ENCODE measurements at places on chromosomes 3 and 15. TPM values are rescaled to one million over a fixed set of nuclear protein-coding genes. Genes with fewer than 3 reads are reported as not detected.
A peak's percentile ranks its signal among the peaks of the same experiment; 100 is the strongest.

DNA sequence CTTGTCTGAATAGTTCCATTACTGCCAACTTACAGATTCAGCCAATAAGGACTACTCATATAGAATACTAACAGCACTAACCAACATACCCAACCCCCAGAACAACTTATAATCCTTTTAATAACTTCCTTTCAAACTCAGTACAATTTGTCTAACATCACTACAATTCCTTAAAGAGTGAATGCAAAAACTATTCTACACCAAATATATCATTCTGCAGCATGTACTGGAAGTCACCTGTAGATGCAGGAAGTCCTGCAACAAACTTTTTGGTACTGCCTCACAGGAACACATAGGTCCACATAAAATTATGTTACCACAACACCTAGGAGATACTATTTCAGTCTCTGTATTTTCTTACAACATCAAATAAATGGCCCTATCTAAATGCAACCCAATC is 2.1 kb downstream of the CCNL1 start:
- no peak for DNase-seq

DNA sequence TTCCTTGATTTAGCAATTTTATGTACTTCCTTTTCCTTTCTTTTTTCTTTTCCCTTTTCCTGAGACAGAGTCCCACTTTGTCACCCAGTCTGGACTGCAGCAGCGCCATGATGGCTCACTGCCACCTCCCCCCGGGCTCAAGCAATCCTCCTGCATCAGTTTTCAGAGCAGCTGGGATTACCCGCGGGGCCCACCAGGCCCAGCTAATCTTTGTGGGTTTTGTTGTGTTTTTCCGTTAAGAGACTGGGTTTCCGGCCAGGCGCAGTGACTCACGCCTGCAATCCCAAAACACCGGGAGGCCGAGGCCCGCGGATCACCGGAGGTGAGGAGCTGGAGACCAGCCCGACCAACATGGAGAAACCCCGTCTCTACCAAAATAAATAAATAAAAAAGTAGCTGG is 17.7 kb downstream of the GOLGA8S start:
- no peak for DNase-seq

DNA sequence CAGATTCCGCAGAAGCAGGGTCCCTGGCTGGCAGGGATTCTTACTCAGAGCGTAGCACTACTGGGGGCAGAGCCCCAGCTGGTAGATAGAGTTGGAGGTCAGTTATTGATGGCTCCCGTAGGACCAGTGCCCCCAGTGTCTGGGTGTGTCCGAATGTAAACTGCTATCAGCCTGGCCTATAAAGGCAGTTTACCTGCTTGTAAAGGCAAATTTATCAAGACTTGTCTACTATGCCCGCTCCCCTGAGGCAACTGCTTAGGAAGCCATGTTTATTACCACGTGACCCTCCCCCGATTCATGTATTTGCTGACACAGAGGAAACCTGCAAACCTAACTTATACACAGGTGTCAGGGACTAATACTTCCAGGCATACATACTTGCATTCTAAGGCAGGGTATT is 607 bp upstream of the PPP1R14D start:
- DNase-seq, result no peak

DNA sequence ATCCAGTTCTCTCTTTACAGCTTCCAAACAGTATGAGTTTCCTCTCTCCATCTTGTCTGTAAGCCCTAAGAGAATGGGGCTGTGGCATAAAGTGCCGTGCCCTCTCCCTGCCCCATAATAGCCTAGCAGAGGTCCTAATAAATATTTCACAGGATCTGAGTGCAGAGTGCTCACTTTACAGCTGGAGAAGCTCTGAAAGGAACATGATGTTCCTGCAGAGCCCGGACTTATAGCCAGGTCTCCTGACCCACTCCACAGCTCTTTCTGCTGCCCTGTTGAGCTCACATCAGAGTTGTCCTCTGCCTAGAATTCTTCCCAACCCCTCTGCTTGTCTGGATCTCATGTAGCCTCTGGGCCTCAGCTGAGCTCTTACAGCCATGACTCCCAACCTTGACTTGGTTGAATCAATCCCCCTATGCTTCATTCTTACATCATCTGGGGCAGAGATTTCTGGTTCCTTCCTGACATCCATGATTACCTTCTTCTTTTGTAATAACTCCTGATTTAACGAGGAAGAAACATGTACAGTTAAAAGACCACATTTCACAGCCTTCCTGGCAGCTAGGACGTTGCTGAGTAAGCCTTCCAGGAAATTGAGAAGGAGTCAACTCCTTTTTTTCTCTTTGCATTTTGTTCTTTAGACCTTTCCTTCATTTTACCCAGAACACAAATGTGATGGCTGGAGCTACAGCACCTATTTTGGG is 135.3 kb downstream of the RPLP1 start:
- DNase-seq, result no peak

GRCh38 chr15:67194171-67195114 is 60.0 kb downstream of the AAGAB start:
- DNase-seq, result no peak

DNA sequence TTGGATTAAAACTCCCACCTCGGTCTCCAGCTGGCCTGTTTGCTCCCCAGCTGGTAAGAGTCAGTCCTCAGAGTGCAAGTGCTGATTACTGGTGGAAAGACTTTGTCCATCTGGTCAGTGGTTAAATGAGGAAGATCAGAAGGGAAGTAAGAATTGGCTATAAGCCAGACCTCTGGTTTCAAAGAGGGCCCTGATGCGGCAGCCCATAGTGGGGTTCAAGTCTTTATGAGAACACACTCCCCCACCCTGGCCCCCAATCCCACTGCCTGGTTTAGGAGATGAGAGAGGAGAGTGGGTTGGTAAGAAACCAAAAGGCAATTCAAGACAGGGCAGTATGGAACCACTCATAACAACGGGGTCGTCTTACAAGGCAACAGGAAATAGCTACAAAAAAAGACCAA is 65.0 kb downstream of the FRMD4B start:
- DNase-seq, result no peak

DNA sequence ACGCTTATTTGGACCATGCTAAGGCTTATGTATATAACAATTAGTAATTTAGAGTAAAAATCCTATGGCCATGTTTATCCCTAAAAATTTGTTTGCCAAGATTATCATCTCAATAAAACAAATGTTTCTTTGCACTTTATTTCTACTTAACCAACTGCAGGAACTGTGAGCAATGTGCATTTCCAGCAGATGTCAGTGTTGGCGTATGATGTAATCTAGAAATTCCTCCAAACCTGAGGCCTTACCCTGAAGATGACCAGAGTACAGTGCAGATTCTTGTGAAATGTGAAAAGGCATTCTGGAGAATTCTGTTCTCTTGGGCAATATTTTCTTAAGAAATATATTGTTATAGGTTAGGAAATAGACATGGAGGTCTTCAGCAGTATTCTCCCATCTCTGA is 205.9 kb downstream of the MBNL1 start:
- peak; percentile 47 for DNase-seq

DNA sequence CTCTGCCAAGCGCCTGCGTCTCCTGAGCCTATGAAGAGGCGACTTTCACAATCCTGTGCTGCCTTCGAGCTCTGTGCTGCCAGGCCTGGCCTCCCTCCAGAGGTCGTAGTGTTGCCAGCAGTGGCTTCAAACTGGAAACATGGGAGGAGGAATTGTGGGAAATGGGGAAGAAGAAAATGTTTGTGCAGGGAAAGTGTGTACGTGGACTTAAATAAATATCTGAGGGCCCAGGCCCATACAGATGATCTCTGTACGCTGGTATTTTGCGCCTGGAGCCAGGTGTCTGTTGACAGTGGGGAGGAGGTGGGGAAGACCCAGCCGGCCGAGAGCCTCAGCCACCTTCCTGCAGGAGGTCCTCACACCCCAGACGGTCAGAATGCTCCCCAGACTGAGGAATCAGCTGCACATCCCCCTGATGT is 44.6 kb downstream of the ZBTB38 start:
- peak; percentile 89 for DNase-seq

- no peak for DNase-seq
These were observed 159.8 kb downstream of the THSD4 start for GRCh38 chr15:71275098-71275497.

GRCh38 chr15:35481992-35482391 is 64.0 kb downstream of the DPH6 start:
- no peak for DNase-seq

GRCh38 chr3:14440168-14440518 is 37.7 kb downstream of the SLC6A6 start:
- DNase-seq, result no peak

DNA sequence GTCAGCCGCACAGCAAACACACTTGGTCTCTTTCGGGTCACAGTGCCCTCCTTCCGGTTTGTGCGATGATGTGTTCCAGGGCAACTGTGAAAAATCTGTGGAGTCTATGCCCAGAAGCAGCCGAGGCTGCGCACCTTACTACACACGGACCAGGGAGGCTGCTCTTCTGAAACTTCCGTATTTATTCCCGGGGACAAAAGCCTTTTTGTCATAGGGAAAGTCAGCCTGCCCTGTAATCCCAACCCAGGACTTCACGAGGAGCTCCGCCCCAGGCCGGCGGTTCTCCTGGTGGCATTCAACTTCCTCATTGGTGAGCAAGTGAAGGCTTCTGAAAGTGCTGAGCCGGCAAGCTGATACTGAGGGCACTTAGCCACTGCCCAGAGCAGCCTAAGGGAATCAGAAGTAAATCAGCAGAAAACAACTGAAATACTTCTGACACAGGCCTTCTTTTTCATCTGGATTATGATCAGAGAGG is 126.5 kb downstream of the FMN1 start:
- no peak for DNase-seq

- no peak for DNase-seq
These were observed 47.3 kb downstream of the CRABP1 start for GRCh38 chr15:78387246-78388037.

GRCh38 chr3:169811631-169812331 is 889 bp upstream of the LRRIQ4 start:
- no peak for DNase-seq

DNA sequence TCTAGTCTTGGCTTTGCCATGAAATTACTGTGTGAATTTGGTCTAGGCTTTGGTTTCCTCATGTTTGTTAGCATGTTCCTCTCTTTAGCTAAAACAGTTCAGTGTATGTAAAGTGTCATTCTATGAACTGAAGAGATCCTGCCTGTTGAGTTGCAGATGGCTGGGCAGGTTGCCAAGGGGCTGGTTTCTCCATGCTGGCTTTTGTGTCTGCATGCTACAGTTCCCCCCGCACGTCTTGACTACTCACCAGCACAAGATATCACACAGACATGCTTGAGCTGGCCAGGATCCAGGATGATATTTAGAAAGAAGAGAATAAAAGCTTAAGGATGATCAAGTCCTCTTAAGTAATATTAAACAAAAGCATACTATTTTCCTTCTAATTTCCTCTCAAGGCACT is 90.2 kb downstream of the CERS3 start:
- DNase-seq, result peak; percentile 65

DNA sequence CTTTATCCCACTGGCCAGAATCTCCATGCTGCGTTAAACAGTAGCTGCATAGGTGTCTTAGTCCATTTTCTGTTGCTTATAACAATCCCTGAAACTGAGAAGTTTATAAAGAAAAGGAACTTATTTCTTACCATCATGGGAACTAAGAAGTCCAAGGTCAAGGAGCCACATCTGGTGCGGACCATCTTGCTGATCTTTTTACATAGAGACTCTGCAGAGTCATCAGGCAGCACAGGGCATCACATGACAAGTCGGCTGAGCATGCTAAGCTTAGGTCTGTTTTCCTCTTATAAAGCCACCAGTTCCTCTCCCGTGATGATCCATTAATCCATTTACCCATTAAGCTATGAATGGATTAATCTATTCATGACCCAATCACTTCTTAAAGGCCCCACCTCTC is 22.4 kb upstream of the FAM174B start:
- DNase-seq, result peak; percentile 55

GRCh38 chr3:95437409-95437808 is 1374.5 kb downstream of the NSUN3 start:
- no peak for DNase-seq

GRCh38 chr3:96491023-96491422 is 323.4 kb upstream of the EPHA6 start:
- no peak for DNase-seq

- DNase-seq, result peak; percentile 72
These were observed 23.2 kb downstream of the RPLP1 start for GRCh38 chr15:69475769-69476358.

- no peak for DNase-seq
These were observed 512.1 kb downstream of the ROBO1 start for GRCh38 chr3:79255702-79256101.

DNA sequence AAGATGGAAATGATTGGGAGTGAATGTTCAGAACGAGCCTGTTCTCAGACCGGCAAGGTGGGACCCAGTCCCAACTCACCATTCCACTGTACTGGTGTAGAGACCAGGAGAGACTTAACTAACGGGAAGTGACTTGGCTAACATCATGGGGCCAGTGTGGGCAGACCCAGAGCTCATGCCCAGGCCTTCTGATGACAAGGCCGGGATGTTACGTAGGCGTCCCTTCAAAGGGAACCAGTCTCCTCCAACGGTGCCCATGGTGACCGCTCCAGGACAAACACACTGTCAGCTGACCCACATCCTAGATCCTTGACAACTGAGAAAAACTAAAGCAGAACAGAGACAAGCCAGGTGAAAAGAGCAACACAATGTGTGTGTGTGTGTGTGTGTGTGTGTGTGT is 128.4 kb upstream of the HACD2 start:
- no peak for DNase-seq

- no peak for DNase-seq
These were observed 20.1 kb upstream of the ST3GAL6 start for GRCh38 chr3:98743071-98743470.

- no peak for DNase-seq
These were observed 279.2 kb downstream of the GABRG3 start for GRCh38 chr15:27250223-27250622.

The SERPINI2 gene
- not detected for total RNA-seq

The COL8A1 gene
- total RNA-seq, result 183 TPM

The TAMM41 gene
- total RNA-seq, result 23.7 TPM

The CCNB2 gene
- 1.2 TPM for total RNA-seq

The MESP1 gene
- 8.4 TPM for total RNA-seq

The FAM98B gene
- 9.6 TPM for total RNA-seq

The TTLL13 gene
- total RNA-seq, result not detected

The AGBL1 gene
- total RNA-seq, result not detected

The MESP2 gene
- 1.5 TPM for total RNA-seq

The SPINK8 gene
- total RNA-seq, result not detected
